ENCODE measurements at places on chromosomes 4 and X.

GRCh38 chr4:167715176-167715575 lies 377.2 kb upstream of the ANXA10 start:
- DNase-seq, result no peak

GRCh38 chr4:108445716-108446115 lies 174.7 kb upstream of the RPL34 start:
- no peak for DNase-seq

- DNase-seq, result no peak
Measured at GRCh38 chrX:13007519-13008188, 32.7 kb downstream of the TMSB4X start.

DNA sequence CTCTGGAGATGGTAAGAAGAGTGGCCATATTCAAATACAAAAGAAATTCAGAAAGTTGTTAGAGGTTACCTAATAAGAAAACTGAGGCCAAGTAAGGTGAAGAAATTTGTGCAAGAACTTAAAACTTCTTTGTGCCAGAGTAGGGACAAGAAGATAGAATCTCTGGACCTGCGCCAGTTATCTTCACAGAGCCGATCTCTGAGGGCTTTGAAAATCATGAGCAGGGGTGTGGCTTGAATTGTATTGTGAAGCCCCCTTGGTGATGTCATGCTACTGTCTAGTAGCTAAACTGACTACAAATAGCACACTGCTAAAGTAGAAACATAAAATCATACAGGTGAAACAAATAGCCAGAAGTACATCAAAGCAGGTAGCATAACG lies 184.6 kb downstream of the UGT8 start:
- DNase-seq, result no peak

- DNase-seq, result no peak
Measured at GRCh38 chrX:133555782-133556458, 140.6 kb upstream of the GPC4 start.

DNA sequence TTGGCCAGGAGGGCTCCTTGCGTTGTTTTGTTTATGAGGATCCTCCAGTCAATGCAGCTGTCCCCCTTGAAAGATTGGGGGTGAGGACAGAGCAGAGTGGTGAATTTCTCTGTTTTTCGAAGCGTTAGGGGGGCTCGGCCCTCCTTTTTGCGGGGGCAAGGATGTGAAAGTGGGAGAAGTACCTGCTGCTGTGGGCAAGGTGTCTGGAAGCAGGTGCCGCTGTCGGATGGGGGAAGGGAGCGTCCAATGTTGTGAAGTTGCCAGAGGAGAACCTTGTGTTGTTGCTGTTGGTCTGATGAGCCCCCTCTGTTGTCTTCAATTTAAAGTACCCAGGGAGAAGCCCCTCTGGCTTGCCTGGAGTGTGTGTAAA lies 613 bp downstream of the GLRB start:
- no peak for DNase-seq

DNA sequence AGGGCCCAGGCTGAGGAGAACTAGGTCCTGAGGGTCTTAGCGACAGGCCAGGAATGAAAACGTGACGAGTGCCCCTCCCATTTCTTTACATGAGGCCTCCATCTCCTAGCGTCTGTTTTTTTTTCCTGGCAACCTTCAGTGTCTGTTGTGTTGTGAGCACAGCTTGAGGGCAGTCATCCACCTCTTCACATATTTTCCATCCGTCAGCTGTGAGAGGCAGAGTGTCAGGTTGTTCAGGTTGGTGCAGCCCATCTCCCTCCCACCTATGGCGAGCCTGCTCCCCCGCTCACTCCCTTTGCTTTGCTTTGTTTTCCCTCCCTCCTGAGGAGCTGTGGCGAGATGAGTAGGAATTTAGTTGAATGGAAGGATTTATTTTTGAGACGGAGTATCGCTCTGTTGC lies 51.7 kb upstream of the CHRNA9 start:
- DNase-seq, result no peak

- DNase-seq, result peak; percentile 7
Measured at GRCh38 chr4:89284828-89285227, 22.8 kb downstream of the GPRIN3 start.

GRCh38 chr4:52192721-52193135 lies 141.6 kb downstream of the SPATA18 start:
- DNase-seq, result no peak

GRCh38 chr4:74244049-74244448 lies 64.2 kb upstream of the EPGN start:
- DNase-seq, result no peak

GRCh38 chr4:20916106-20916505 lies 215.8 kb downstream of the PACRGL start:
- DNase-seq, result no peak

GRCh38 chrX:106404512-106404911 lies 207.3 kb upstream of the RADX start:
- DNase-seq, result no peak

DNA sequence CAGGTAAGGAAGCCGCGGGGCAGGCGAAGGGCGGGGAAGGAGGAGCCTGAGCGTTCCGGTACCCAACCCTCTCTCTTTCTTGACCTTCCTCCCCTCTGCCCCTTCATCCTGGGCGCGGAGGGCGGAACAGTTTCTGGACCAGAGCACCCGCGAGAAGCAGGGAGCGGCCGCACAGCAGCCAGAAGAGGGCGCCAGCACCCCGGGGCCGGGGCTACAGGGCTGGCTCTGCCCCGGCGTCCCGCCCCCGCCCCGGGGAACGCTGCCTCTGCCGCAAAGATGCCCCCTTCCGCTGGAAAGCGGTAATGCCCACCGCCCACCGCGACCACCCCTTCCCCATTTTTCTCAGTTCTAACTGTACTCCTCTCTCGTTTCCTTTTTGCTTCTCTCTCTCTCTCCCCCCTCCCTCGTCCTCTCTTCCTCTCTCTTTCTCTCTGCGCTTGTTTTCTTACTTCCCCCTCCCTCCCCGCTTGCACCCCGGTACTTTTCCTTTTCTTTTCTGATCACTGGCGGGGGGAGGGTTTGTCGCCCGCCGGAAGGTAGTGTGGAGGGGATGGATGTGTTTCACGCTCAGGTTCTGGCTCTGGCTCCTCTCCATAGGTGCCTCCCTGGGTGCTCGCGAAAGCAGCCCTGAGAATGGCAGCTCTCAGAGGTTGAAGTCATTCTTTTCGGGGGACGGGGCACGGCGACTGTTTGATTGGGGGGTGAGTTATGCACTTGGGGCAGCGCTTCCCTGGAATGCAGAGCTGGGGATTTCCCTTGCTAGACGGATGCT lies 13.1 kb upstream of the PRDM8 start:
- DNase-seq, result peak; percentile 82

DNA sequence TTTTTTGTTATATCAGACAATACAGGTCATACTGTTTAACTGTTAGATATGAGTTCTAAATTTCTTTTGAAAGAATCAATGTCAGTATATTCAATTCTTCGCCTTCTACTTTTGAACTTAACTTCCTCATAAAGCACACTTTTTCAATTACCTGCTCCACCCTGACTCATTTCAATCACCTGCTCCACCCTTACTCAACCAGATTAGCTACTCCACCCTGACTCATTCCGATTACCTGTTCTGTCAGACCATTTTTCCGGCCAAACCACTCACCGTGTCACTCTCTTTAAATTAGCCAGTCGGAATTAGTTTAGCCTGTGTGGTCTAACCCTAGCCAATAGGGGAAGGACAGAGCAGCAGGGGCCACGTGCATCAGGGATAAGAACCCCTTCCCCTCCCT lies 751.8 kb upstream of the POU3F4 start:
- DNase-seq, result no peak

DNA sequence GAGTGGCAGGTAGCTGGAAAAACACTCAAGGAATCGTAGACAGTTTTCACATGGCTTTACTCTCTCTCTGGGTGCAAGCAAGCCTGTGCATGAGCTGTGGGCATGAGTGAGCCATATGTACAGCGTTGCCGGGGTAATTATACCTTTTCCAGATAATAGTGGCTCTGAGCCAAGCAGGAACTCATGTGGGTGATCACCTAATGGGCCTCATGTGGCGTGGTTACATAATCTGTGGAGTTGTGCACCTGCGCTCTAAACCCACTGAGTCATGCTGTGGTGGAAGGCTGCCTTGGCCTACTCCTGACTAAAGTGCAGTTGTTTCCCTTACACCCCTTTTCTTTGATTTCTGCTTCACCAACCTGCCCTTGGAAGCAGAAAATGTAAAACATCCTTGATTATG lies 1564.5 kb upstream of the PCDH10 start:
- peak; percentile 1 for DNase-seq

DNA sequence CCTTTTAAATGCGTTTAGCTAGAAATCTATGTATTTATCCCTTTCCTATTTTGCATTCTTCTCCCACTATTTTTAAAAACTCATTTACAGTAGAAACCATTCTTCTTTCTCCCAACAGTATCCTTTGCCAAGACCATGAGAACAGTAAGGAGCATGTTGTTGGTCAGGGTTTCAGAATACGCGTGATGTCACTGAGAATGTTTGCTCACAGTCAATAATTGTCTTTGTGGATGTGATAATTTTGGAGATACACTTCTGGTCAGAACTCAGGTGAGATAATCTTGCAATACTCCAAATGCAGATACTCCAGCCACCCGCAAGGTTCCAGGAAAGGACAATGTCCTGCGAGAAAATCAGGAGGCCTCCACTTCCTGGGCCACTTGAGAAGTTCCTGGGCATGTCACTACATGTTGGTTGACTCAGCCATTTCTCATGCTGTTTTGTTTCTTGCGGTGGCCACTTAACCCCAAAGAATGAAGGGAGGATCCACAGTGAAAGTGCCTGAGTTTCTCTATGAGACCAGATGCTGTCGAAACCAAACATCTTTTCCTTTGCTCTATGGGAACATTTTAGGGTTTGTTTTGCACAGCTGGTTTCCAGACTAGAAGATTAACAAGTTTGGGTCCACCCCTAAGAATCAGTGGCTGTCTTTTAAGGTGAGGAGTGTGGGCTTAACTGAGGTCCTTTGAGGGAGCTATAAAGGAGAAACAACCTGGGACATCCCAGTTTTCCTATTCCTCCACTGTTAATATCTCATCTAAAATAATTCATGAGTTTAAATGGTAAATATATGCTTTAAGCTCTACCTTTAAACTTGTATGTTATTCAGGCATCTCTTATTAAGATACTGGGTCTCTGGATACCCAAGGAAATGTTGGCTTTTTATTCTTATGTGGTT lies 116.0 kb downstream of the SOWAHB start:
- DNase-seq, result peak; percentile 86

GRCh38 chrX:40103565-40104323 lies 6.0 kb upstream of the BCOR start:
- no peak for DNase-seq

DNA sequence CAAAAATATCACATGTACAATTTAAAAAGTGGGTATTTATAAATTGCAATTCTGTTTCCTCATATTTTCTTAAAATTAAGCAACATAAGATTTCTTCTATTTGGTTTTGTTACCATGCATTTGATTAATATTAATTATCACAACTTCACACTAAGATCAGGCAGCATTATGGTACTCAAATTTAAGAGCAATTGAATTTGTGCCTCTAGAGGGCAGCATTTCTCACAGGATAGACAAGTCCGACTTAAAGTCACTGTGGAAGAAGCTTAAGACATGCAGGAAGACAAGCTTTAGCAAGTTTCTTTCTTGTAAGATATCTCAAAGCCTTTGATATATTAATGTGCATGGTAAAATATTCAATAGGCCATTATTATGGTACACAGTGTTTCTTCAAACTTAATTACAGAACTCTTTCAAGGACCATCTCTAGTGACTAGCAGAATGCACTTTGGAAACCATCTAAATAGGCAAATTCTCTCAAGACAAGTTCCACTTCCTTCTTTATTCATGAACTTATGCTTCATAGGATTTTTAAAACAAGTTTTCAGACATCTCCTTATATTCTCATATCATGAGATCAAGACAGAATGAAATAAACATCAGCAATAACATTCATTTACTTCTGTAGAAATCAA lies 35.0 kb downstream of the FBXW7 start:
- peak; percentile 48 for DNase-seq

- peak; percentile 11 for DNase-seq
Measured at GRCh38 chr4:154416190-154416547, 75.4 kb downstream of the DCHS2 start.

DNA sequence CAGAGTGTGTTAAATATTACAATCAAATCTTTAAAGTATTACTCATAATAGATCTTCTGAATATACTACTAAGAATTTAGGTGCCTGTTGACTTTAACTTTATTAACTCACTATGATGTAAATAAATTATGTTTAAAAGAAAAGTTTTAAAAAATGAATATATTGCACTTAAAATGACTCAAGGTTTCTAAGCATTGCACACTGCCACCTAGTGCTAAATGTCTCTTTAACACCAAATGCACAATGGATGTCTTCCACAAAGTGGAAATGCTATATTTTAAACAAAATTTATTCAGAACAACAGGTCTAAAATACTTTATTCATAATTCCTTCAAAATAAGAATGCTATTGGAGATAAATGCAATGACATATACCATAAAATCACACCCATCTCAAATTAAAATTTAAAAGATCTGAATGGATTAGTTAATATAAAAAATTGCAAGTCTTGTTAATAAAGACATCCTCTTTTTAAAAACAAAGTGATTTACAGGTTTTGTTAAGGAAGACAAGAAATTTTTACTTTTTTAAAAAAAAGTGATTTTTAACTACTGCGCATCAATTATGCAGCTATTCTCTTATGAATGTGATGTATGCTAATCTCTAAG lies 5.5 kb downstream of the INPP4B start:
- no peak for DNase-seq

- DNase-seq, result no peak
Measured at GRCh38 chr4:54036184-54036583, 28.2 kb downstream of the CHIC2 start.

DNA sequence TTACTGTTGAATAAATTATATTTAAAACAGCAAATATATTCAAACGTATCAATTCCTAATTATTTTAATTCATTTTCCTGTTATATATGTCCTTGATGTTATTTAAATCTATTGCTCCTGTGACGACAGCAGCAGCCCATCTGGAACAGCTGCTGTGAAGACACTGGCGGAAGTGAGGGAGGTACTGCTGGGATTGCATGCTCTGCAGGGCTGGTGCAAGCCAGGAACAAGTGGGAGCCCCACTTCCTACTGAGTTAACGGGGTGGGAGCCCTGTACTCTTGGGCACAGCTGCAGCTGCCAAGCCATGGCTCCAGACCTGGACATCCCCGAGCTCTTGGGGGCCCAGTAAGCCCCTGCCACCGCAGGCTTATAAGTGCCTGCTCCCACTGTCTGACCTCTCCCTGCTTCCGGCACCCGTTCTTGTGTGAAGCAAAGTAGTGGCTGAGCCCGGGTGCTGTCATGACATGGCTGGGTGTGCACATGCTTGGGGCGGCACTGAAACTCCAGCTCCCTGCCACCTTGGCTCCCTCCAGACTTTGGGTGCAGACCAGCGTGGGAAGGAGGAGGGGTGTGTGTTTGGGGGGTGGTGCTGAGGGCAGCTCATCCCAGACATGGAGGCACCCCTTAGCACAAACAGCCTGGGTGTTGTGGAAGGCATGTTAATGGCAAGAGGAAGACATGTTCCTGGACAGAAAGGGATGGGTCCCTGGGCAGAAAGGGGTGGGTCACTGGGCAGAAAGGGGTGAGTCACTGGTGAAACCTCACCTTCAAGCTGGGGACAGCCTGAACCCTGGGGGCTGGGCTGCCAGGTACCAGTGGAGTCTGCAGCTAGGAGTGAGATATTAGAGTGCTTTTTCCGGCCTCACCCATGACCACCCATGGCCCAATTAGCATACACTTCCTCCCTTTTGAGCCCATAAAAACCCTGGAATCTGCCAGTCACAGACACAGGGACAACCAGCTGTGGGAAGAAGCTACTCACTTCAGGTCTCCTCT lies 1981.3 kb upstream of the IGFBP7 start:
- no peak for DNase-seq

GRCh38 chr4:8820178-8821102 lies 51.2 kb downstream of the HMX1 start:
- no peak for DNase-seq

- DNase-seq, result no peak
Measured at GRCh38 chr4:156559346-156559745, 412.3 kb downstream of the PDGFC start.

- DNase-seq, result no peak
Measured at GRCh38 chr4:99221980-99222379, 2.9 kb upstream of the ADH6 start.
